Activated CD4-positive, alpha-beta T cell treated with anti-CD3 and anti-CD28 coated beads for 1 hour (primary cell): ENCODE measurements at places on chromosomes 12 and 14.

DNA sequence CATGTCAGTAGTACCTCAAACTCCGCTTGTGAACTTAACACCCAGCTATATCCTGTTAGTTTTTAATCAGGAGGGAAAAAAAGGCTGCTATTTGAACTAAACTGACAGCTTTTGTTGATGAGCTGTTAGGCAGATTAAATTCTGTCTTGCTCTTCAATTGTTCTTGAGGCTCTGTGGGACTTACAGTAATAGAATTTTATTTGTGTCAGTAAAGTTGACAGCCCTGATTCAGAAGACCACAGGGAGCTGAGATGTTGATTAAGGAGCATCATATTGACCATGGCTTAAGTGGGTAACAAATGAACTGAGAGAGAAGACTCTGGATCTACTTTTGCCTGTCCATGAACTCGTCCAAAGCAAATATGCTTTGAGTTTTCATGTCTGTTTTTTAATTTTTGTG, 622.9 kb downstream of the DIO2 start:
- no peak for DNase-seq

DNA sequence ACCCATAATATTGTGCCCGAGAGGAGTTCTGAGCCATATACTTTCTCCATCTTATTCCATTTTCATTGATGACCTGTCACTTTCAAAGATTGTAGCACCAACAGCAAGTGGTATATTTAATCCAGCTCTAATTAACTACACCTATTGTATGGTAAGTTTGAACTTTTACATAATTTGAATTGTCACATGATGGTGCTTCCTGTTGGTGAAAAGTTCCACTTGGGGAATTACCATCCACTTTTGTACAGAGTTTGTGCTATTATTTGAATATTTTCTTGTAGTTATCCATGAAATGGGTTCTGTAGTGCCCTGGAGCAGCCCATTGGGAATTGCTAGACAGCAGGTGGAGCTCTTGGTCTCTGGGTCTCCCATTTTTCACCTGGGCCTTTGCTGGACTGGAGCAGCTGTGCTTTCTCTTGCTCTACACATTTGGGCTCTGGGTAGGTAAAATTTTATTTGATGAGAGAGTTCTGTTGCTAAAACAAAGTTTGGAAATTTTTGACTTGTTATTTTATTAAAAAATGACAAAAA, 3.0 kb downstream of the SMCO3 start:
- DNase-seq, result no peak

GRCh38 chr14:67237591-67237990, 3.6 kb upstream of the PALS1 start:
- no peak for DNase-seq

- no peak for DNase-seq
Observed at GRCh38 chr12:64582114-64582513, 28.2 kb upstream of the RASSF3 start.

- DNase-seq, result no peak
Observed at GRCh38 chr12:123427036-123427769, 9.3 kb downstream of the RILPL2 start.

DNA sequence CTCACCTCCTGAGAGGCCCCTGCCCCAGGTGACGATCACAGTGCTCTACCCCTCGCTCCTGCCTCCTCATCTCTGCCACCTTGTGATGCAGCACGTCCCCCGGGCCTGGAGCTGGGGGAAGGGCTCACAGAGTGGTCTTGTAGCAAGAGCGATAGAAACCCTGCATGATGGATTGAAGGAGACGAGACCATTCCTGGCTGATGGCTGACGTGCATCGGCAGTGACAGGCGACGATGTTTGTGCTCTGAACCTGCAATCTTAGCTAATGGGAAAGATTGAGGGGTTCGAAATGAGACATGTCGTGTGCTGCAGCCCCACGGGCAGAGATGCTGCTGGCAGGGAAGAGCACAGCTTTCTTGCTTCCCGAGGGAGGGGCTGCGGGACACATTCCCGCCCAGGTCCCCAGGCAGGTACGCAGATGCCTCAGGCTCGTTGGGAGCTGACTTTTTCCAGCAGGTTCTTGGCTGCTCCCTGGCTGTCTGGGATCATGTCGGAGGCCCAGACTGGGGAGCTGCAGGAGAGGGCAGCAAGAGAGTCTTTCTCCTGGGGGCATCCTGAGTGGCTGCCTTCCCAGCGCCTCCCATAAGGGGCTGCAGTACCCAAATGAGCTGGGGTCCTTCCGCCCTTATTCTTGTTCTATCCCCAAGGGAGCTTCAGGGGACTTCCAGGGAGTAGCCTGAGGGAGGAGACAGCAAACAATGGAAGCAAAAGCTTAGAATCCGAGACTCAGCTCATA, 38.7 kb upstream of the GPATCH2L start:
- DNase-seq, result no peak

GRCh38 chr12:86137936-86138335, 118.3 kb downstream of the MGAT4C start:
- no peak for DNase-seq

GRCh38 chr12:123898673-123899072, 74.0 kb downstream of the CCDC92 start:
- DNase-seq, result no peak

DNA sequence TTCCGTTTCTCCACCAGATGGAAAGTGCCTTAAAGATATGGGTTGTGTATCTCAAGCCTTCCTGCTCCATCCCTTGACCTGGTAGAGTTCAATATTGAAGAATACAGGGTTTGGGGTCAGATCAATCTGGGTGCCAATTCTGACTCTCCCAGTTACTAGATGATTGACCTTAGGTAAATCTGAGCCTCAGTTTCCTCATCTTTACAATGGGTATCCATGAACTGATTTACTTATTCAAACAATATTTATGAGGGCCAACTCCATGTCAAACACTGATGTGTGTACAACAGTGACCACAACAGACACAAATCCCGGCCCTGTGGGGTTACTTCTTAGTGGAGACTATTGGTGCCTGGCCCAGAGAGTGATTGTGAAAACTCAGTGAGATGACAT, 7.5 kb upstream of the FAIM2 start:
- no peak for DNase-seq
